ENCODE measurements at places on chromosomes 13 and 19. TPM values are rescaled to one million over a fixed set of nuclear protein-coding genes. Genes with fewer than 3 reads are reported as not detected.

Gene WASF3
- total RNA-seq, result 20.2 TPM

Gene ZNF682
- 4.5 TPM for total RNA-seq

Gene DOCK6
- total RNA-seq, result 19.4 TPM

Gene ACOD1
- total RNA-seq, result not detected

Measured in Panc1 (cell line).